ENCODE measurements at places on chromosomes 1 and 21.
A peak's percentile ranks its signal among the peaks of the same experiment; 100 is the strongest.

- DNase-seq, result no peak
Observed at GRCh38 chr1:83854456-83854855, 144.5 kb downstream of the TTLL7 start.

- DNase-seq, result peak; percentile 86
Observed at GRCh38 chr1:16139473-16139962, 16.4 kb downstream of the EPHA2 start.

DNA sequence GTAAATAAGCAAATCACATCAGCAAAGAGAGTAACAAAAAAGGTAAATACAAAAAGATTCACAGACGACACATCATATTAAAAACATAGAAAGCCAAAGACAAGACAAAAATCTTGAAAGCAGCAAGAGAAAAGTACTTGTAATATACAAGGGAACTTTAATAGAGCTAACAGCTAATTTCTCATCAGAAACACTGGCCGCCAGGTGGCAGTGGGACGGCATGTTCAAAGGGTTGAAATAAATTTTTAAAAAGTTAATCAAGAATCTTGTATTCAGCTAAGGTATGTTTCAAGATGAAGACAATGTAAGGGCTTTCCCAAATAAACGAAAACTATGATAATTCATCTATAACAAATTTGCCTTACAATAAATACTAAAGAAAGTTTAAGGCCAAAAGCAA, 358.1 kb downstream of the LRRIQ3 start:
- DNase-seq, result no peak

DNA sequence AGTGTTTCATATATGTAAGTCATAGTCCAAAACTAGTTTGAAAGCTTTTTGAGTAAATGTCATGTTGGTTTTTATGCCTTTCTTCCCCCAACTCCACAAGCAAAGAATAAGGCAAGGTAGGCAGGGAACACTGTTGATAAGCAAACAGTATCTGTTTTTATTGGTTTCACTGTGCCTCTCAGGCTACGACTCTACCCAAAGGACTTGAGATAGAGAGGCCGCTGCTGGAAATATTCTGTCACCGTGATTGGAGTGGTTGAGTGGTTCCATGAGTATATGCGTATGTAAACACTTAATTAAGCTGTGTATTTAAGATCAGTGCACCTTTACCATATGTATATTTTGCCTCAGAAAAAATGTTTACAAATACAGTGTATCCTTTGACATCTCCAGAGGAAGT, 138.1 kb upstream of the KIF26B start:
- no peak for DNase-seq

DNA sequence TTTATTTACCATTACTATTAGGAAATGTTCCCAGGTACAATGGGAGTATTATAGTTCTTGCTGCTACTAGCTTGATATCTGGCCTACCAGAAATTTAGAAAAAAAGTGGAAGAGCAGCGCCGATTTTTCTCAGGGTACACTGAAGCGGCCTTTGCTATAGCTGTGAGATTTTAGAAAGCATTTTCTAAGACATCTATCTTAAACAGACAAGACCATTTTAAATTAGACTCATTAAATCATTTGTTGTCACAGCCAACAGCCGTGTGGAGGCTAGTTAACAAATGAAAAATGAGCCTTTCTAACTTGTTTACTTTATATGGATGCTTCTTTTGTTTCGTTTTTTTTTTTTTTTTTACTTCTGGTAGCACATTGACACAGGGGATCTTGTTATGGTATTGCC, 183.2 kb upstream of the ZRANB2 start:
- no peak for DNase-seq

GRCh38 chr1:35202048-35202719, 9.2 kb upstream of the SFPQ start:
- DNase-seq, result peak; percentile 79

All from hepatic stellate cell (primary cell).